ENCODE measurements at places on chromosomes 2 and 18.

GRCh38 chr2:147161746-147162145 is 683.1 kb upstream of the ACVR2A start:
- DNase-seq = no peak

GRCh38 chr18:79781331-79781941 is 16.3 kb upstream of the KCNG2 start:
- no peak for DNase-seq

- DNase-seq = no peak
These were observed 102.8 kb upstream of the CYP1B1 start for GRCh38 chr2:38178556-38179419.

- DNase-seq = no peak
These were observed 30.9 kb downstream of the MBP start for GRCh38 chr18:77101410-77102258.
